Thoracic aorta (tissue), 2 donors: ENCODE measurements at places on chromosomes 12 and 14. TPM values are rescaled to one million over a fixed set of nuclear protein-coding genes. Genes with fewer than 3 reads are reported as not detected.

SLC39A2 gene
- not detected for total RNA-seq

MSI1 gene
- total RNA-seq: 0.27 TPM

ANO2 gene
- total RNA-seq: 6.7 TPM

WIF1 gene
- not detected for total RNA-seq

PDZRN4 gene
- total RNA-seq: 12.5 TPM

TMCC3 gene
- 6.9 TPM for total RNA-seq

CDH24 gene
- 1.1 TPM for total RNA-seq
